ENCODE measurements at places on chromosomes 3 and 15.

DNA sequence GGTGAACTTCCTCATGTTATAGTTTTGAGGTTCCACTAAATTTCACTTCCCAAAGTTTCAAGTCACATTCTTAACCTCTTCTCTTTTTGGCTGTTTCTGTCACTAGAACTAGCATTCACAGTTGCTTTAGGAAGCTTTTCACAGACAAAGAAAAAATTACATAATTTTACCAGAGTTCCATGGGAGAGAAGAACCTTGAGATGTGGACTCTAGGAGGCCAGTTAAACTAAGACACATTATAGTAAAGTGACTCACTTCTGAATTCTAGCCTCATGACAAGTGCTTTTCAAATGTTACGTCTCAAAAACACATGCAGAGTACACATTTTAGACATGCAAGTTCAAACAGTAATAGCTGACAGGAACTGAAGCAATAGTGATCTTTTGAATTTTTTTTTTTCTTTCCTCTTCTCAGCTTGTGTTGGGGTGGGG is 39.9 kb upstream of the LRTM1 start:
- DNase-seq, result peak; percentile 75

- DNase-seq, result no peak
These were observed 397.0 kb downstream of the EPHA3 start for GRCh38 chr3:89504432-89504831.

DNA sequence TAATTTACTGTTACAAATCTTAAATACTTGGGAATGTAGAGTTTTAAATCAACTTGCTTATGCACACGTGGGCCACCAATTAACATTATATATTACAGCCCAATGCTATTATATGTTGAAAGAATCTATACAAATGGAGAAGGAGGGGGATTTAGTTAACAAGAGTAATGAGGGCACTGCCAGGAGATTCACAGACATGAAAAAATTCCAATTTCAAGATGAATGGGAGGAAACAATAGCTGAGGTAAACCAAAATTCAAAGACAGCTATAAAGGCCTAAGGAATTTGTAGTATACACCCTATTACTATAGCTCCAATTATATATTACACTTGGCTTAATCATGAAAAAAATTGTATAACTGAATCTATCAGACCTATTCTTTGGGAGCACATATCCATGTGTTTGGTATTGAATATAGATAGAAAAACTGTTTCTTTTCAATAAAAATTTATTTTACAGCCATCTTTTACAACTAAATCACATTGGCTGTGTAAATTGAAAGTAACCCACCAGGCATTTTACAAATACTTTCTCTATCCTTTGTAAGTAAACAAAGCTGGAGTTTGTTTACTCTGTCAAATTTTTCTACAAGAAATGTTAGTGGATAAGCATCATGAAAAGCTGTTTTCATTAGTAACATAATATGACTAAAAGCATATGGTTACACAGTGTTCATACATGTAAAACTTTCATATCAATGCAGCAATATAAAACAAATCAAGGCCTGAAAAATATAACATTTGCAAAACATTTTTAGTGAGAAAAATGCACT is 1045.8 kb downstream of the ROBO1 start:
- no peak for DNase-seq

DNA sequence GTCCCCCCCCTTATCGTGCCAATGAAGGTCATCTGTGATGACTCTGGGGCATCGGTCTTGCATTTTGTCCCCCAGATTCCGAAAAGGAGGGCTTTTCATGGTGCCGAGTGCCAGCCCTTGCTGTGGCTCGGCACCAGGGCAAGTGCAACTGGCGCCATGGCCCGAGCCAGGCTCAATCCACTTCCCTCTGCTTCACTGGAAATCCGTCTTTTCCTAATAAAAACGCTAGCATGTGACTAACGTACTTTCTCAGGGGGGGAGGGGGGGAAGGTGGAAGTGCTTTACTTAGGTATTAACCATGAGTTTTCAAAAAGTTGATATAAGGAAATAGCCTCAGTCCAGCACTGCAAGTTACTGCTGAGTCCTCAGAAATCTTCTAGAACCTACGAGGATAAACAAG is 20.5 kb downstream of the TRPM1 start:
- no peak for DNase-seq

DNA sequence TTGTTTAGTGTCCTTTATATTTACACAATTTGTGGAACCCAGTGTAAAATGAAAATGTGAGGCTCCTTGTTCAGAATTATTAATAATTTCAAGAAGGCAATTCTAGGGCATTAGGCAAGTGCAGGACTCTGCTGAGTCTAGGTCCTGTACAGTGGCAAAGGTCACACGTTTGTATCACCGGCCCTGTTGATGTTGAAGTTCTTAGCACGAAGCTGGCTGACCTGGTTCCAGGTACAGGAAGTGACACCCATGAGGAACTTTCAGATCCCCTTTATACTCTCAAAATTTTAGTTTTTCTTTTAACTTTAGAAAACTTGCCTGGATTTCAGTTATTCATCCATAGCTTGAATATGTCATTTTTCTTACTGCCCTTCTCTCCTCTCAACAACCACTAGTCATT is 349.4 kb downstream of the CNTN6 start:
- DNase-seq, result no peak

GRCh38 chr3:194730365-194730764 is 44.7 kb downstream of the FAM43A start:
- no peak for DNase-seq

GRCh38 chr15:36757189-36757814 is 177.9 kb downstream of the CDIN1 start:
- DNase-seq, result peak; percentile 10

DNA sequence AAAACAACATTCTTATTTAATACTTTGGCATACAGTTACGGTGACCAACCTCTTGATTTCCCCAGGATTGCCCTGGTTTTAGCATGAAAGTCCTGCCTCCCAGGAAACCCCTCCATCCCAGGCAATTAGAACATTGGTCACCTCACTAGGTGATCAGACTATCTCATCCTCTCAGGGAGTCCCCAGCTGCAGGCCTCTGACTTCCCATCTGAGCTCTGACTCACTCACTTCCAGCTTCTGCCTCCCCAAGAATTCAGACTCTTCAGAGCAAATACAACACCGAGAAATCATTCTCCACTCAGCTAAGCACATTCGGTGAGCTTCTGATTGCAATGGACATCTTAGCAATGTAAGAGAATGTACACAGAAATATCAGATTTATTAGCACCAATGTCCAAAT is 92.4 kb upstream of the HES1 start:
- peak; percentile 77 for DNase-seq

DNA sequence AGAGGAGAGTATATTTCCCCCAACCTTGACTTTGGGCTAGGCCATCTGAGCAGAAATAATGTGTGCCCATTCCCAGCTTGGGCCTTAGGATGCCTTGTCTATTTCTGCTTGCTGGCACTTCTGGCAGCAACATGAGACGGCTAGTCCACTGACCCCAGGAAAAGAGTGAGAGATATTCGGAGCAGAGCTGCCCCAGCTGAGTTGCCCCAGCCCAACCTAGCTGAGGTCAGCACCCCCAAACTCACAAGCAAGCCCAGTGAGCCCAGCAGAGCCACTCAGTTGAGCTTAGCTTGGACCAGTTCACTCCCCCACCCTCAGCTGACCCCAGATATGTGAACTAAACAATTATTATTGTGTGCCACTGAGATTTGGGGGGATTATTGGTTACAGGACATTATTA is 20.2 kb downstream of the ITGA11 start:
- DNase-seq, result no peak

GRCh38 chr3:45644791-45645201 is 44.4 kb upstream of the SACM1L start:
- DNase-seq, result peak; percentile 80

DNA sequence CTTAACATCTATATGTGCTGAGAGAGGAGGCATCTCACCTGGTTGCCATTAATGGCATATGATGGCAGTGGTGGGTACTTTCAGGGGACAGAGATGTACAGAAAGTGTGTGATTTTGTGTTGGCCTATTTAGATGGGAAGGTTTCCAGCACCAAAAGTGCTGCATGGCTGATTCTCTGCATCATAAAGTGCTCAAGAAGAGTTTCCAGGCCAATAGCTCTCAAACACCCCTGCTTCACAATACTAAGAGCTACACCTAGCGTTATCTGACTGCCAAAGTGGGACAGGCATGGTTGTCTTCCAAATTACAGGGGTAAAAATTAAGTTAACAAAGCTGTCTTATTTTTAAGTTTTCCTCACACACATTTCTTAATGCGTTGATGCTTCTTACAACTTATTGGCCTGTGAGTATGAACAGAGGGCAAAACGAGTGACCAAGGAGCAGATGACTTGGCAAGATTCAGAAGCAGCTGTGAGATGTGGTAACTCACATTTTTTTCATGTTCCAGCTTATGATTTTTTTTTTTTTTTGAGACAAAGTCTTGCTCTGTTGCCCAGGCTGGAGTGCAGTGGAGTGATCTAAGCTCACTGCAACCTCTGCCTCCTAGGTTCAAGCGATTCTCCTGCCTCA is 41.4 kb upstream of the VEPH1 start:
- no peak for DNase-seq
